Heart left ventricle (tissue), 16 donors: ENCODE measurements at places on chromosomes 3 and 15. TPM values are rescaled to one million over a fixed set of nuclear protein-coding genes. Genes with fewer than 3 reads are reported as not detected.

DNA sequence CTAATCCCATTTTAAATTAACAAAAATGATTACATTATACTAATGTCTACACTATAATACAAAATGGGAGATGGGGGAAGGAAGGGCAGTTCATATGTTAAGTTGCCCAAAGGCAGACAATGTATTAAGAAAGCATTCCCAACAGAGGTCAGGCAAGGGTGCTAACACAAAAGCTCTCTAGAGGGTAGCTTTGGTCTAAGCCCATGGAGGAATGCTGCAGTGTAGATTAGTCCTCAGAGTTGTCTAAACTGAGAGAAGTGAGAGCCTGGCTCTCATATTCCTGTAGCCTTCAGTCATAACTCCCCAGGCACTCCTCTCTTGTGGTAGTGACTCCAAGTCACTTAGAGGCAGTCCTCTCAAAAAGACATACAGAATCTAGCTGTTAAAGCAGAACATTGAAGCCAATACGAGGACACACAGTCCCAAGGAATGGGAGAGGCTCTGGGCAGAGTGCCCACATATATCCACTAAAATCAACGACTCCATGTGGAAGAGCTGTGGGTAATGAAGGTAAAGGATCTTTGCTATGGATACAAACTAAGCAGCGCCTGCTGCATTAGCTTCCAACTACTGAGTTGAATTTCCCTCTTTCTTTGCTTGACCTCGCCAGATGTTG lies 14.5 kb downstream of the NEK10 start:
- no peak for DNase-seq

DNA sequence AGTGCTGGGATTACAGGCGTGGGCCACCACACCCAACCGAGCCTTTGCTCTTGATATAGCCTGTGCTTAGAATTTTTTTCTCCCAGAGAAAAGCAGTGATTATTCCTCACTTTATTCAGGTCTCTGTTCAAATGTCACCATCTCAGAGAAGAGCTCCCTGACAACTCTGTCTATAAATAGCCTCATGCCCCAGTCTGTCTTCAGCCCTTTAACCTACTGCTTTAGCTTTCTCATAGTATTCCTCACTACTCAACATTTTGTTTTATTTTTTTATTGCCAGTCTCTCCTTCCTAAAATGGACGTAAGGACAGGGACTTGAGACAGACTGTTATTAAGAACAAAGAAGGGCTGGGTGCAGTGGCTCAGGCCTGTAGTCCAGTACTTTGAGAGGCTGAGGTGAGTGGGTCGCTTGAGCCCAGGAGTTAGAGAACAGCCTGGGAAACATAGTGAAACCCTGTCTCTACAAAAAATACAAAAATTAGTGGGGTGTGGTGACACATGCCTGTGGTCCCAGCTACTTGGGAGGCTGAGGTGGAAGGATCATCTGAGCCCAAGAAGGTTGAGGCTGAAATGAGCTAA lies 78.7 kb upstream of the TTBK2 start:
- DNase-seq: no peak

DNA sequence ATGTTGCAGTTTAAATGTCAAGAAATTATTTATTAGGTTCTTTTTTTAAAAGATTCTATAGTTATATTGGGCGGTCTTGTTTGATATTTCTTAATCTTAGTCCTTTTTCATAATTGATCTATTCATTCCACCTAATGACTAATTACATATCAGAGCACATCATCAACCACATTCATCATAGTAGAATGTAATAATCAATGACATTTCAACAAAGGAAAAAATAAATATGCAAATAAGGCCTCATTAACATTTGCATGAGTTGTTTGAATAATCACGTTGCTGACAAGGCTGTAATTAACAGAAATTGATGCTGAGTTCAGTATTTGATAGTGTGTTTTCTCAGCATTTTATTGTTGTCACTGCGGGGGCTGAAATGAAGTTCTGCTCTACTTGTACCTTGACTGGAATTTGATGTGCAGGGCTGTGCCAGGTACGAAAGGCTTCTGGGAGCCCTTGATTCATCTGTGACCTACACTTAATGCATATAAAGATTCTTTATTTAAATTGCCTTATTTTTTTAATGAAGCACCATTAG lies 215.7 kb downstream of the TCF12 start:
- no peak for DNase-seq

DNA sequence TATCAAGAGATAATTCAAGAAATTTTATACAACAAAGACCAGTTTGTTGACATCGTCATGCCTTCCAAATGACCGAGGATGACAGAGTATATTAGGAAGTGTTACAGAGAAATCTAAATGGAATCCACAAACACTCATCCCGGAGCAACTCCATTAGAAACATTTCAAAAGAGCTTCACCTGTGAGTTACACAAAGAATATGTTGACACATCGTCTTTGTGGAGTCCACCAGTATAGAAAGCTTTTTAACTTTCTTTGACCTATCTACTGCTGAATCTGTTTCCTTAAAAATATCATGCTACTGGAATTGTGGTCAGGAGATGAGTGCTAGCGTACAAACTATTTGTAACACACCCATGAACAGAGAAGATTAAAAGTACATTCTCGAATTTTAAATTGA lies 130.4 kb downstream of the SUCLG2 start:
- DNase-seq: no peak

DNA sequence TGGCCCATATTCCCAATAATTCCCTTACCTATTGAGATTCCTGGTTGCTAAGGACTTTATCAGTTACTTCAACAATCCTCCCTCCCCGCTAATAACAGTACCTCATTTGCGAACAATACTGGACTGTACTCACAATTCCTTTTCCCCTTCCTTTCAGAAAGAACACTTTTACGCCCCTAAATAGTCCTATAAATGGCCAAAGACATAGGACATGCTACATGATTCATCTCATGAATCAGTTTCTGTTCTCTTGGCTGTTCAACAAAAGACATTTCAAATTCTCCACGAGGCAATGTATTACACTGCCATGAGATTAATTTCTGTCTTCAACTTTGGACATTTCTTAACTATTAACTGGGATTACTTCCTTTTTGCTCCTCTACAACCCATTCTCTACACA lies 264.4 kb downstream of the TIGIT start:
- no peak for DNase-seq

DNA sequence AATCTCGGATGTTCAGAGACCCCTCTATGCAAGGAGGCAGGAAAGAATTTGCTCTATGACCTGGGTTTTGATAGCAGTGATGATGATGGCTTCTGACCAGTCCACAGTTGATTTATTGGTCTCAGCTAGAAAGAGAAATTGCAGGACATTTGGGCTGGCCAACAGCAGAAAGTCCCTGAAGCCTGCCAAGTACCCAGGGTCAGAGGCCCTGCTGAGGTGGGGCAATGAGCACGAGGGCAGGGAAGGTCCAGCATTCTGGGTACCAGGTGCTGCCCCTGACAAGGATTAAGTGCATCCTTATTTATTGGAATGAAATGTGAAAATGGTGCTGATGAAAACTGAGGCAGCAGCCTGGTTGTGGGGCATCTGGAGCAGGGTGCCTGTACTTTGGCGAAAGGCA lies 19.8 kb downstream of the C3orf62 start:
- DNase-seq: no peak

DNA sequence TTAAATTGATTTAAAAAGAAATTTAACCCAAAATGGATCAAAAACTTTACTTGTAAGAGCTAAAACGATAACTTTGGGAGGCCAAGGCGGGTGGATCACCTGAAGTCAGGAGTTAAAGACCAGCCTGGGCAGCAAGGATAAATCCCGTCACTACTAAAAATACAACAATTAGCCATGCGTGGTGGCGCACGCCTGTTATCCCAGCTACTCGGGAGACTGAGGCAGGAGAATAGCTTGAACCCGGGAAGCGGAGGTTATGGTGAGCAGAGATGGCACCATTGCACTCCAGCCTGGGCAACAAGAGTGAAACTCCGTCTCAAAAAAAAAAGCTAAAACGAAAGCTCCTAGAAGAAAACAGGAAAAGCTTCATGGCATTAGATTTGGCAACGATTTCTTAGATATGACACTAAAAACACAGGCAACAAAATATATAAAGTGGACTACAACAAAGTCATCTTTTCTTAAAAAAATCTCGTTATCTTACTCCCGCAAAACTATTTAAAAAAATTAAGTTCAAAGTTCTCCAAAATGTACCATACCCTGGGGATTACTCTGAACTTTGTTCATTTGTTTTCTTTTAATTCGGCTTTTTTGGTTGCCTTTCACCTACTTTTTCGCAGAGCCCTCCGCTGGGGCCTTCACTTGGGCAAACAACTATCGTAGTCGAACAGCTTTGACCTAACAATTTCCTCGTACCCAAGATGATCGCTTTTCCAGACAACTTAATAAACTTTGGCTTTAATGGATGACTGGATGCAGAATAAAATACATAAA lies 2.9 kb downstream of the HDDC3 start:
- no peak for DNase-seq

DNA sequence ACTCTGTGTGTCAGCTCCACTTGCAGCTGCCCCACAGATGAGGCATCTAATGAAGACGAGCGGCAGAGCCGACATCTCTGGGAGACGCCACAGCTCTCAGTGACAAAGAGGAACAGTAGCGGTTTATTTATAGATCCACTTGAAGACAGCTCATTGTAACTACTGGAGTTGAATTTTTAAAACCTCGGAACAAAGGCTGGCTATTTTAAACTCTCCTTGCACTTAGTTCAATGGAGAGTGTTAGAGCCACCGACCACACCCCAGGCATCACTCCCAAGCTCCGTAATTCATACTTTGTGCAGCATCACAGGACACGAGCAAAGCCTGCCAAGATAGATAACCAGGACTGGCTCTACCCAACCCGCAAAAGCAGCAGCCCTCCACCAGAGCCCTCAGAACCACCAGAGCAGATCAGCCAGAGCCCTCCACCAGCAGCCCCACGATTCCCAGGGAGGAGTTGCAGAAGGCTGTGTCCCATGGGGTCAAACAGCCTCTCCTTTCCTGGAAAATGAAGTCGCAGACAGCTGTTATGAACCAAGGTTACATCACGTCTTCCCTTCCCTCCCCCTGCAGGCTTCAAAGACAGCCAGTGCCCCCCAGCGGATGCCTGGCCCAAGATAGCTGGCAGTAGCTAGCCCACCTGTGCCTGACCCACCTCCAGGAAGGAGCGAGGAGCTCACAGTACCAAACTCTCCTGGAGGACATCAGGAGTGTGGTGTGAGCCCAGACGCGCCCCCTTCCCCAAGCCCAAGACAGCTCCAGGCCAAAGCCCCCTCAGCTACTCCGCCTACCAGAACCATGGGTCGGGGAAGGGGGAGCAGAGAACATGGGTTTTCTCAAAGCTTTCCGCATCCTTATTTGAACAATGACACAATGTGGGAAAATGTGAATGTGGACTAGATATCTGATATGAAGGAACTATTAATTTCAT lies 45.7 kb downstream of the POC1A start:
- peak; percentile 76 for DNase-seq

OTOL1 gene
- total RNA-seq: not detected

GUCA1C gene
- total RNA-seq: 20.7 TPM
